NCI-H1417 treated with DMSO at 0.1 percent for 48 hours (cell line): ENCODE measurements at places on chromosomes 7 and 10.

DNA sequence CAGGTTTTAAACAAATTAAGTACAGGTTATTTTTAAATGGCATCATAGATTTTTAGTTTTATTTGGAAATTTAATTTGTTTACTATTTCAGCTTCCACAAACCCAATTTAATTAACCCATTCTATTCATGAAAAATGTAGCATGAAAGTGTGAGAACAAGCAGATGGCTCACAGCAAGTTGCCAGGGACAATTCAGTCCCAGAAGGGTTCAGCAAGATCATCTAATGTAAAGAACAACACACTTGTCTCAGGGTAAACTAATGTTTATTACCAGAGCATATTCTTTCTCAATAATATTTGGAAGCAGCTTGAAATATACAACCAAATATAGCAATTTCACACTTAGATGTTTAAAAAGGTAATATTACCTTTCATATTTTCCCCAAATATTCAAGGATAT is 166.9 kb upstream of the SLC13A1 start:
- no peak for DNase-seq

DNA sequence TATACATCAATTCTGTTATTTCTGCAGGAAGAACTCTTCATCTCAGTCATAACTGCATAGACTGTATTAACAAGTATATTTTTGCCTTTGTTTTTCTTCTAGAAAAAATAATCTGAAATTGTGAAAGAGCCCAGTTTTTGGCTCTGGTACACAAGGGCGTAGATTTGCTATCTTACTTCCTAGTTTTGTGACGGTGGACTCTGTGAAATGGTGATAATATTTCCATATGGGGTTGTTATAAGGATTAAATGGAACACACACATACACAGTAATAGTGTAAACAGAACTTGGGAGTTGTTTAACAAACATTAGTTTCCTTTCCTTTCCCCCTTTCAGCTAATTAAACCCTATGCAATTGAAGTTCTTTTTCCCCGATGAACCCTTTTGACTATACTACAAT is 108.7 kb downstream of the MKLN1 start:
- no peak for DNase-seq

GRCh38 chr7:45570797-45571196 is 3.4 kb upstream of the ADCY1 start:
- DNase-seq = no peak

GRCh38 chr7:129298268-129298893 is 73.6 kb downstream of the AHCYL2 start:
- no peak for DNase-seq

DNA sequence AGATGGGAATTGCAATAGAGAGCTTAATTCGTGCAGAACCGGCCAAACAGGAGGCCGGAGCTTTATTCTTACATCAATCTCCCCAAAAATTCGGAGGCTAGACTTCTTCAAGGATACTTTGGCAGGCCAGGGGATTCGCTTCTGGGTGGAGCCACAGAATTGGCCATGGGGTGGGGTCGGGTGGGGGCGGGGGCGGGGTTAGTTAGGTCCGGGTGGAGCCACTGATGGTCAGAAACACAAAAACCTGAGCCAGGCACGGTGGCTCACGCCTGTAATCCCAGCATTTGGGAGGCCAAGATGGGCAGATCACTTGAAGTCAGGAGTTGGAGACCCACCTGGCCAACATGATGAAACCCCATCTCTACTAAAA is 87.5 kb downstream of the SEPTIN14 start:
- DNase-seq = no peak

DNA sequence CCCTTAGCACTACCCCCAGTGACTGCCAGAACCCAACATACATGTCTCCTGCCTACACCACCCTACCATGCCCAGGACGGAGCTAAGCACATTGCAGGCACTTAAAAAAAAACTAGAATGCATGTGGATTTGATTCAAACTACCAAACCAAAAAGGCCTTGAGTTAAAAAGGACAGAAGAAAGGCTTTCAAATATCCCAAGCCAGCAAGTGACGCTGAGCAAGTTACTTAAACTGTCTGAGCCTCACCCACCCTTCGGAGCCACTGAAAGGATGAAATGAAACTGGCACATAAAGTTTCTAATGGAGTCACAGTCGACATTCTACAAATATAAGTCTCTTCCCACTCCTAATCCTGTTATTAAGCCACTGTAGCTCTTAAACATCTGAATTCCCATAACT is 1.8 kb downstream of the CPXM2 start:
- no peak for DNase-seq

DNA sequence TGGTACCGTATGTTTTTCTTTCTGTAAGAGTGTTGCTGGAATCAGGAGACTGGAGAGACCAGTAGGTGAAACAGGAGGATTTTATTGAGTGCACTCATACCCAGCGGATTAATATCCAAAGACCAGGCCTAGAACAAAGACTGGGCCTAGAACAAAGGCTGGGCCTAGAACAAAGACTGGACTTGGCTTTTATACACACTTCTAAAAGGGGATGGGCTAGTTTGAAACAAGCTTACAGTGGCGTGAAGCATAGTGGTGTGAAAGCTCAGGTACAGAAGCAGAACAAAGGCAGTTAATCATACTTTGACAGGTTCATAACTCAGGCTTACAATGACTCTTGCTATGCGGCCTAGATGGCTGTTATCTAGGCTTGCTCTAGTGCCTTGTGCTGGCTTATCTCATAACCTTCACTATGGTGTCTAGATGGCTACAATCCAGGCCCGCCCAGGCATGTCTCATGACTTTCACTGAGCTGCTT is 67.7 kb downstream of the TRIM24 start:
- no peak for DNase-seq

- DNase-seq = no peak
These were observed 28.7 kb upstream of the KMT2C start for GRCh38 chr7:152464312-152465118.

- DNase-seq = no peak
These were observed 42.4 kb upstream of the NCAPG2 start for GRCh38 chr7:158746957-158747356.

DNA sequence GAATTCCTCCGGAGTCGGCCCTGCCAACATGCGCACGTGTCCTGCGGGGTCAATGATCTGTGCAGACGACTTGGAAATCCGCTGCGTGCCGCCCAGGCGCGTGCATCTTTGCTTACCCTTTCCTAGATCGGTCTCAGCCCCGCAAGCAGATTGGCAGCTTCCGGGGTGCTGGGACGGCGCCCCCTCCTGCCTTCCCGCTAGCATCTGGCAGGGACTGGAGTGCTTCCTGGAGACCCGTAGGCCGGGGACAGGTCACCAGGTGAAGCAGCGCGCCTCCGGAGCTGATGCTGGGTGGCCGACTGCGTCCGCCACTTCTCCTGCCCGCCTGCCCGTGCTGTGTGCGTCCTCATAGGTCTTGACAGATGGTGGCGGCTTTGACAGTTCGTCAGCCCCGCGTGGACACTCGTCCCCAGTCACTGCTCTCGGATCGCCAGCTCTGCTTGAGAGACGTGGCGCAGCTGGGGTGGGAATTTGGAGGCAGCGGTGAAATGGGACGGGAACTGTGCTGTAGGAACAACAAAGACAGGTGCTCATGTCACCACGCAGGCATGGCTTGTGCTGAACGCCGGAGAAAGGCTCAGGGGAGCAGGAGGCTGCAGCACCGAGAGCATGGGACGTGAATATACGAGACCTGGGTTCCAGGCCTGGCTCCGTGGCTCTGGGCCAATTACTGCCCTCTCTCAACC is 21.9 kb upstream of the KCNK18 start:
- no peak for DNase-seq

GRCh38 chr10:129580901-129581300 is 113.9 kb downstream of the MGMT start:
- DNase-seq = no peak

DNA sequence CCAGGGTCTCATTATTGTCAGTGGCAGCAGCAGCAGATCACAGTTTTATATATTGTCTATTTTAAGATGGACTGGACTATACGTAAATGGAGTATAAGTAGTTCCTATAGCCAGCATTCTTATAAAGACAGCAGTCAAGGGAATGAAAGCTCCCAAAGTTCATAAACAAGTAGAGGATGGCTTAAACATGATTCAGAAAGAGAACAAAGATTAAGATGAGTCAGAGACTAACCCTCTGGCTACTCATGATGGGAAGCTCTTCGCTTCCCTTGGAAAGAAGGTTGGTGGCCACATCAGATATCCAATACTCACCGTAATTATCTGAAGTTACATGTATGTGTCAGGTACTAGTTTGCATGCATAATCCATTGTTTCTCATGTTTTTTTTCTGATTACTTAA is 277.0 kb downstream of the INHBA start:
- no peak for DNase-seq

GRCh38 chr7:36190447-36191291 is 37.6 kb downstream of the EEPD1 start:
- no peak for DNase-seq

DNA sequence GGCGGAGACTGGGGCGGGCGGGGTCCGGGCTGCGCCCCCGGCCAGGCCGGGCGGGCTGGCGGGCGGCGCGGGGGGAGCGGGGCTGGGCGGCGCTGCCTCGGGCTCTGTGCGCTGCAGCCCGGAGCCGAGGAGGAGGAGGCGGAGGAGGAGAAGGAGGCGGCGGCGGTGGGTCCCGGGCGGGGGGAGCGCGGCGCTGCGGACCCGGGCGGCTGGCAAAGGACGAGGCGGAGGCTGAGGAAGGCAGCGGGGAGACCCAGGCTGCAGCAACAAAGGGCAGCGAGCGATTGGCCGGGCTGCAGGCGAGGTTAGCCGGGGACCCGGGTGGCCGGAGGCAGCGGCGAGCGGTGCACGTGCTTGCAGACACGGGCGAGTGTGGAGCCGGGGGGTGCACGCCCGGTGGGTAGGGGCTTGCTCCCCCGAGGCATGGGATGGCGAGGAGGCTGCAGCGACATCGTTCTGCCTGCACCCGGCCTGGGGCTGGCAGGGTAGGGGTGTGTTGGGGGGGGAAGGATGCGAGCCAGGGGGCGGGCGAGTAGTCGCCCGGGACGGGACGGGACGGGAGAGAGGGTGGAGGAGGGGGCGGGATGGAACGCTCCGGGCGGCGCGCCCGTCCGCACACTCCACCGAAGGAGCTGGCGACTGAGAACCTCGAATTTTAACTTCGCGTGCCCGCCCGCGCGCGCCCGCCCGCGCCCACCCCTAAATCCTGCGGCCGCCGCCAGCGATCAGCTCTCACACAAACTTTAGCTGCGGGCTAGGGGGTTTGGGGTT is 844 bp upstream of the KAT6B start:
- no peak for DNase-seq

- DNase-seq = no peak
These were observed 99.5 kb downstream of the CAMK1D start for GRCh38 chr10:12448729-12449391.

- no peak for DNase-seq
These were observed 220.8 kb upstream of the GPR26 start for GRCh38 chr10:123445261-123445775.

- no peak for DNase-seq
These were observed 193.4 kb upstream of the FZD8 start for GRCh38 chr10:35835545-35835944.

DNA sequence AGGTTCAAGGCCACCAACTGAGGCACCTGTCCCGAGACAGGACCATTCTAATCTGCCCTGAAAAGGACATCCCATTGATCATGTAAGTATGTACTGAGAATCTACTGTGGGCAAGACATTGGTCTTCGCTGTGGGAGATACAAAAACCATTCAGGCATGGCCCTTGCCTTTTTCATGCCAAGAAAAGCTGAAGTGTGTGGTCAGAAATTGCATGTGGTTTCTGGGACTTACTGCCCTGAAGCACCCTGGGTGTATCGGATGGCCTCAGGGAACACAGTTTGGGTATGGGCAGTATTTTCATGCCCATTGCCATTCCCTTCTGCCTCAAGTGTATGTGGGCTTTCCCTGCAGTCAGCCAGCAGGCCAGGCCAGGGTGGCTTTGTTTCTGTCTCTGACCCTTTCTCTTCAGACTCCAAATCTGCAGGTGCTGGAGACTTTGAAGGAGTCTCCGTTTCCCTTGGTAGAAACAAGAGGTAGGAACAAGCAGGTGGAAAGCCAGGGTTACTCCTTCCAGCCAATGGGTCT is 285.7 kb downstream of the ZEB1 start:
- no peak for DNase-seq

DNA sequence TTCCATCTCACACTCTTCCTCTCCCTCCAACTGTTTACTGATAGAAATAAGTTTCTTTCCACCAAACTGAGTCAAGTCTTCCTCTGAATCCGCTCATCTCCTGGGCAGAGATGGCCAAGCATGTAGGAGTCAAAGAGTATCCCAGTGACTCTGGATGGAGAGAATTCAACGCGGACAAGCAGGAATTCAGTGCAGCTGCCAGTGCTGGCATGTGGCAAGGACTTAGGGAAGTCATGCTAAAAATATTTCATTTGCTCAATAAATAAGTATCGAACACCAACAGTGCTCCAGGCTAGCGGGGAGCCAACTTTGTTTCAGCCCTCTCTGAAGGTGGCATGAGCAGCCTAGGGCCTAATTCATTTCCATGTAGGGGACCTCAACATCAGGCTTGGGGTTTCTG is 351.6 kb upstream of the ZMIZ1 start:
- no peak for DNase-seq

DNA sequence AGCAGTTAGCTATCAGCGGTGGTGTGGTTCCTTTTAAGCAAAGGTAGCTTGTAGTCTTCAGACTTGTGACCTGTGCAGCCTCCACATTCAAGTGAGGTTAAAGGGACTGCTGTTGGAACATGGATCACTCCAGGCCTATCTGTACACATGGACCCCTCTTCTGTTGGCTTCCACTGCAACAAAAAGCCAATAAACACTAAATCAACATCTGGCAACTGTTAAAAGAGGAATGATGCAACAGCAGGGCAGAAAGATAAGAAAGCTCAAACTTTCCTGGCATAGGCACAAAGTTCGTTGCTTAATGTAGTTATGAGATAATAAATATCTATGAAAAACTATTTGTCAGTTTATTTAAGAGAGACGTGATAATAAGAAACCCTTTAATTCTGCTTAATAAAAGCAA is 4.0 kb upstream of the MINPP1 start:
- DNase-seq = no peak

DNA sequence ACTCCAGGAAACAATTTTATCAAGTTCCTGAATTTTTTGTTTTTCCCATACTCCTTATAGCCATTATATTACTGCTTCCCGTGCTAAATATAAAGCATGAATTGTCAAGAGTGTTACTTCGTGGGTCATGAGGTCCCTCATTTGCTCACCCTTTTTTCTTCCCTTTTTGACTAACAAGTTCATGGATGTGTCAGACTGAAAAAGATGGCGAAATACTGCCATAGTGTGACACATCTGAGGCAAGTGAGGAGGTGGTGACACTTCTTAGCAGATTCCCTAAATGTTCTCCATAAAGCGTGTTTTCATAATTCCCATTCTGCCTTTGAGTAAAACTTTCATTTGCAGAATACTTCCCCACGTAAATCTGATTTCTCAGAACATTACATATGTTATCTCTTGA is 269.6 kb upstream of the FZD1 start:
- no peak for DNase-seq

DNA sequence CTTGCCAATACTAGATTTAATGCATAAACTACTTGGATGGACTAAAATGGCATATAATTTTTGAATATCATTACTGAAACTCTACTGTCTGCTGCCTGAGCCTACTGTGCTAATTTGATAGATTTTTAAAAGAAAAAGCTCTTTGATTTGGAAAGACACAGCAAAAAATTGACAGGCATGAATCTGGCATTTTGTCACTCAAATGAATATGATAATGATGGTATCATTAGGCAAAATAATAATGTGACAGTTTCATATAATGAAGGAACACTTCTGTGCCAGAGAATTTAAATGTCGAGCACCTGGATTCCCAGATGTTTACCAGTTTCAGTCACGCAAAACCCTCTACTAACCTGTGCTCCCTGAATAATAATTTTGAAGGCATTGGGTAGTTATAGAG is 60.0 kb upstream of the SLC13A1 start:
- DNase-seq = no peak

- no peak for DNase-seq
These were observed 229.7 kb downstream of the GFRA1 start for GRCh38 chr10:116043304-116043703.
